ENCODE measurements at places on chromosomes 7 and 10.

DNA sequence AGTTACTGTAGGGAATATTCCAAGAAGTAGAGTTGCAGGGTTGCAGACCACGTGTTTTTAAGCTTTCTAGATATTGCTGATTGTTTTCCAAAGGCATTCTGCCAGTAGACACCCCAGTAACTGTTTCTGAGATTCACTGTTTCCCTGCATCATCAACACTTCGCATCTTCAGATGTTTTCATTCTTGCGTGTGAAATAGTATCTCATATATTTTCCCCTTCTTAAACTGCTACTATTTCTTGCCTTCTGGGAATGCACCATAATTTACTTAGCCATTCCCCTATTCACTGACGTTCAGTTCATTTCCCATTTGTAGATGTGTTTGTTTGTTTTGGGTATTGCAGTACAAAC lies 30.7 kb downstream of the ALOX5 start:
- no peak for DNase-seq

GRCh38 chr7:30276203-30276900 lies 8.0 kb upstream of the ZNRF2 start:
- DNase-seq, result no peak

DNA sequence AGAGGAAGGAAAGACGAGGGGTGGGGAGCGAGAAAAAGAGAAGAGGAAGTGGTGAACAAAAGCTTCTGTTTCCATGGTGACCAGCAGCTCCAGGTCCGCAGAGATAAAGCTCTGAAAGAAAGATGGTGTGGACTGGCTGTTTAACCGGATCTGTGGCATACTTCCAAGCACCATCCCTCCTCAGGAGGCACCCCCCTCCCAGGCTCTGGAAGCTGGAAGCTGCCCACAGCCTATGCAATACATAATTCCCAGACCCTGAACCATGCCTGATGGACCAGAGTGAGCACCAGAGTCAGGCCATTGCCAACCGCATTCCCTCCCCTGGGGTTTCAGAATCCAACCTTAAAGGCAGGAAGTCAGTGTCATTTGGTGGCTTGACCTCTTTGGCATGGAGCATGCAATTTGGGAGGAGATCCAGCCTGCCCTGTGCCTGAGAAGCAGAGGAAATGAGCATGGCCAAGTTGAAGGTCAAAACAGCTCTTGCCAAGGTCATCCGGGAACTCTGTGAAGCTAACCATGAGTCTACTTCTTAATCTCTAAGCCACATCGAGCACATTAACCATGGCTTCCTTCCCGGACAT lies 22.2 kb upstream of the CPXM2 start:
- DNase-seq, result no peak

DNA sequence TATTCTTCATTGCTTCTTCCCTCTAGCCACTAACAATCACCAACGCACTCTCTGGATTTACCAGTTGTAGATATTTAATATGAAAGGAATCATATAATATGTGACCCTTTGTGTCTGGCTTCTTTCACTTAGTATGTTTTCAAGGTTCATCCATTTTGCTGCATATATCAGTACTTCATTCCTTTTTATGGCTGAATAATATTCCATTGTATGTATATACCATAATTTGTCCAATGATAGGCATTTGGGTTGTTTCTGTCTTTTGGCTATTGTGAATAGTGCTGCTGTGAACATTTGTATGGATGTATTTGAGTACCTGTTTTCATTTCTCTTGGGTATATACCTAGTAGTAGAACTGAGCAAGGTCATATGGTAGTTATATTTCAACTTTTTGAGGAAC lies 7.3 kb downstream of the AKAP9 start:
- no peak for DNase-seq

DNA sequence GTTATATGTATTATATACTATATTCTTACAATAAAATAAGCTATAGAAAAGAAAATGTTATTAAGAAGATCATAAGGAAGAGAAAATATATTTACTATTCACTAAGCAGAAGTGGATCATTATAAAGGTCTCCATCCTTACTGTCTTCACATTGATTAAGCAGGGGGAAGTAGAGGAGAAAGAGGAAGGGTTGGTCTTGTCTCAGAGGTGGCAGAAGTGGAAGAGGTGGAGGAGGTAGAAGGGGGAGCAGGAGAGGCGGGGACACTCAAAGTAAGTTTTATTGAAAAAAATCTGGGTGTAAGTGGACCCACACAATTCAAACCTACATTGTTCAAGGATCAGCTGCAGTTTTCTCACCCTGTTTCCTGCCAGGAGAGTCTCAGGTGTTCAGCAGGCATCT lies 28.9 kb upstream of the ERCC6 start:
- no peak for DNase-seq

DNA sequence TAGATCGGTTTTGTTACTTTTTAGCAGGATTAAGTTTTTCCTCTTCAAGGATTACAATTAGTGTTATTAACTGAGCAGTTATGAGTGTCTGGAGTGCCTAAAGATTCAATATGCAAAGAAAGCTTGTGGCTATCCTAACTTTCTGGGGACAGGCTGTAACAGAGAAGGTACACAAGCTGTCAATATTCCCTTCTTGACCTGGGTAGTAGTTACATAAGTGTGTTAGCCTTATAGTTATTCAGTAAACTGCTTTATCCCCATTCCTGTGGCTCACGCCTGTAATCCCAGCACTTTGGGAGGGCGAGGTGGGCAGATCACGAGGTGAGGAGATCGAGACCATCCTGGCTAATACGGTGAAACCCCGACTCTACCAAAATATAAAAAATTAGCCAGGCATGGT lies 31.6 kb downstream of the ATAD1 start:
- no peak for DNase-seq

GRCh38 chr7:32378988-32379387 lies 111.2 kb downstream of the LSM5 start:
- DNase-seq, result no peak

- DNase-seq, result no peak
Observed at GRCh38 chr10:31070025-31070424, 38.4 kb upstream of the ZNF438 start.
